ENCODE measurements at places on chromosomes 13 and 19. TPM values are rescaled to one million over a fixed set of nuclear protein-coding genes. Genes with fewer than 3 reads are reported as not detected.

The KIR3DL1 gene
- polyA plus RNA-seq = not detected

DNA sequence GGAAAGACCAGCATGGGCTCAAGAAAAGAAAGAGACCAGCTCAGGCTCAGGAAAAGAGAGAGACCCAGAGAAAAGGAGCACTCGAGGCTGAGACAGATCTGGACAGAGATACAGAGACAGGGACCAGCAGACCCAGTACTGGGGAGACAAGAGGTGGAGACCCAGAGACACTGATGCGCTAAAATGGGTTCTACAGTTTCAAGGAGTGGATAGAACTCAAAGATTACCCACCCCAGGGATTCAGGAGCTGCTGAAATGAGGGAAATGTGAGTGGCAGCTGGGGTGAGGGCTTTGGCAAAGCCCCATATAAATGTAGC lies 609 bp upstream of the ZSCAN18 start:
- no peak for DNase-seq

DNA sequence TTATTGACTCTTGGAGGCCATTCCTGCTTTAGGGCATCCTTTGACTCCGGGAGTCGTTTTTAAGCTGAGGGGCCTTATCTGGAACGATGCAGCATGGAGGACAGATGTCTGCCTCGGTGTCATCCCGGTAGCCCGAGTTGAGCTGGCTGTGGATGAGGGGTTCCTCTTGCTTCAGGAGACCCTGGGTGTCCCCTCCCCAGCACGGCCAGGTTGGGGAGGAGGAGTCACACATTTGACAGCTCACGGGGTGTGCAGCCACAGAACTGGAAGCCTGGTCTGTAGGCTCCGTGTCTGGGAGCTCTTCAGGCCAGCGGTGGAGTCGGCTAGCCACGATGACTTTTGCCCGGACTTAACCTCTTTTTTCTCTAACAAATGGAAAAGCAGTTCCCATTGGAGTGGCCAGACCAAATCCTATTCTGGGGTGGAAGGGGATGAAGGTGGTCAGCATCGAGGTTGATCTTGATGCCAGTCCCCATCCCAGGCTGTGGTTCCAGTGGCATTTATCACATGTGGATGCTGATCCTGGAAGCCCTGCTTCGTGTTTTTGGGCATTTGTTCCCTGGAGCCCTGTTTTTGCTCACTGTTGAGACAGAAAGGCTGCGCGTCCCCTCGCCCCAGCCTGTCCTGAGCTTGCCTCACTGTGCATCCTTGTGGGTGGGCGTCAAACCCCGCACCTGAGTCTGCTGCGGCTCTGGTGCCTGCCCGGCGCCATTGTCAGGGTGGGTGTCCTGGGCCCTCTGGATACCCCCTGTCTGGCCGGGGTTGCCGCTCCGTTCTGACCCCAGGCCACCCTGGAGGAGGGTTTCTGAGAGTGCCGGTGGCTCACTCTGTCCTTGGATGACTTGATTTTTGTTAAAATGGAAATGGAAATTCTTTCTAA lies 12.0 kb downstream of the TFDP1 start:
- no peak for DNase-seq

The TMEM255B gene
- polyA plus RNA-seq = 4.8 TPM

- no peak for DNase-seq
These were observed 74.0 kb downstream of the PDS5B start for GRCh38 chr13:32660227-32660626.

- no peak for DNase-seq
These were observed 30.0 kb upstream of the KCTD15 start for GRCh38 chr19:33766623-33767022.

- DNase-seq = no peak
These were observed 3.5 kb upstream of the ZNF787 start for GRCh38 chr19:56124578-56124977.

- DNase-seq = no peak
These were observed 35.5 kb downstream of the ACTN4 start for GRCh38 chr19:38682872-38683392.

- no peak for DNase-seq
These were observed 29.0 kb downstream of the UTP14C start for GRCh38 chr13:52053460-52053859.

- DNase-seq = no peak
These were observed 1.5 kb downstream of the SIGLEC8 start for GRCh38 chr19:51456541-51457290.

The CKM gene
- polyA plus RNA-seq = 1.7 TPM

GRCh38 chr19:3024870-3025548 lies 4.1 kb downstream of the TLE2 start:
- DNase-seq = no peak

The CEACAM4 gene
- polyA plus RNA-seq = not detected

DNA sequence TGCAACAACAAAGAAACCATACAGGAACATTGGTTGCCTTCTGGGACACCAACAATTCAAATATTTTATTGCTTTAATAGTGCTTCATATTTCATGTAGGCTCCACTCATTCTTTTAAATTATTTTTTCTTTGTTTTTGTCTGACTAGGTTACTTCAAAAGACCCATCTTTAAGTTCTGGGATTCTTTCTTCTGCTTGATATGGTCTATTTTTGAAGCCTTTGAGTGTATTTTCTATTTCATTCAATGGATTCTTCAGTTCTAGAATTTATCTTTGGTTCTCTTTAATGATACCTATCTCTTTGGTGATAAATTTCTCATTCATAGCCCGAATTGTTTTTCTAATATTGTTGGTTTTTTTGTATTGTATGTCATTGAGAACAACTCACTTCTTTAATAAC lies 38.6 kb downstream of the IGFL3 start:
- no peak for DNase-seq

DNA sequence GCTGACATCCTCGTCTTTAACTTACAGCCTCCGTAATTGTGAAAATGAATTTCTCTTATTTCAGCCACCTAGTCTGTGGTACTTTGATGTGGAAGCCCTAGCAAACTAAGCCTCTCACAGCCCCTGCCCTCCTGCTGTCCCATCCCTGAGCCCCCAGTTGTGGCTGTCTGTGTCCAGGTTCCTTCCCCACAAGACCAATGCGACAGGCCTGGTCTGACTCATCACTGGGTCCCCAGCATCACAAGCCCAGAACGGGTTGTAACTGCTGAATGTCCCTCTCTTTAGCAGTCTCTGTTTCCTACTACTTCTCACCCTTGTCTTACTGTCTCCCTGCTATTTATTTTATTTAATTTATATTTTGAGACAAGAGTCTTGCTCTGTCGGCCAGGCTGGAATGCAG lies 5.7 kb downstream of the POU2F2 start:
- DNase-seq = no peak

The ZNF135 gene
- 20.0 TPM for polyA plus RNA-seq

- no peak for DNase-seq
These were observed 180.2 kb upstream of the TSC22D1 start for GRCh38 chr13:44756276-44756810.

DNA sequence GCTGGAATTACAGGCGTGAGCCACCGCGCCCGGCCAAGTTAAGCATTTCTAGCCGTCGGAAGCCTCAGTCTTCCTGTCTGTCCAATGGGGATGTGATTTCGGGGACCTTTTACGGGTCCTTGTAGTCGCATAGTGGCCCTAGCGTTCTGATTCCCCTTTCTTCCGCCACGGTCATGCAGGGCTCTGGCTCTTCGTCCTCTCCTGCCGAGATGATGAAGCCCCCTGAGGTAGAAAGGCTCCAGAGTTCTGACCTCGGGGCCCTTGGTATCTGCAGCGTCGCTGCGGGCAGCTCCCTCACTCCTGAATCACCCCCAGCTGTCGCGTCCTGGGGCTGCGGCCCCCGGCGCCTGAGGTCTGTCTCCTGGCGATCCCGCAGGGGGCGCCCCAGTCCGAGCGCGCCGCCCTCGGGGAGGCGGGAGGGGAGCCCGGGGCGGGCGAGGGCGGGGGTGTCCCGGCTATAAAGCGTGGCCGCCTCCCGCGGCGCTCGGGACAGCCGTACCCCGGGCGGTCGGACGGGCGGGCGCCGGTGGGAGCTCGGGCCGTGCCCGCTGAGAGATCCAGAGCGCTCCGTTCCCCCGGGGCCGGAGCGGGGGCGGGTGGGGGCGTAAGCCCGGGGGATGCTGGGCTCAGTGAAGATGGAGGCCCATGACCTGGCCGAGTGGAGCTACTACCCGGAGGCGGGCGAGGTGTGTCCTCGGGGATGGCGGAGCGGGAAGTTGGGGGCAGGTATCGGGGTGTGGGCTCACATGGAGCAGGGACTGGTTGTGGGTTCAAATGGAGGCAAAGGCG lies at the start of gene FOXA3:
TSS of gene FOXA3 (plus strand) at position 487 of the 789 bp plus-strand sequence. CDS start at position 618, 131 bp downstream.
- no peak for DNase-seq

DNA sequence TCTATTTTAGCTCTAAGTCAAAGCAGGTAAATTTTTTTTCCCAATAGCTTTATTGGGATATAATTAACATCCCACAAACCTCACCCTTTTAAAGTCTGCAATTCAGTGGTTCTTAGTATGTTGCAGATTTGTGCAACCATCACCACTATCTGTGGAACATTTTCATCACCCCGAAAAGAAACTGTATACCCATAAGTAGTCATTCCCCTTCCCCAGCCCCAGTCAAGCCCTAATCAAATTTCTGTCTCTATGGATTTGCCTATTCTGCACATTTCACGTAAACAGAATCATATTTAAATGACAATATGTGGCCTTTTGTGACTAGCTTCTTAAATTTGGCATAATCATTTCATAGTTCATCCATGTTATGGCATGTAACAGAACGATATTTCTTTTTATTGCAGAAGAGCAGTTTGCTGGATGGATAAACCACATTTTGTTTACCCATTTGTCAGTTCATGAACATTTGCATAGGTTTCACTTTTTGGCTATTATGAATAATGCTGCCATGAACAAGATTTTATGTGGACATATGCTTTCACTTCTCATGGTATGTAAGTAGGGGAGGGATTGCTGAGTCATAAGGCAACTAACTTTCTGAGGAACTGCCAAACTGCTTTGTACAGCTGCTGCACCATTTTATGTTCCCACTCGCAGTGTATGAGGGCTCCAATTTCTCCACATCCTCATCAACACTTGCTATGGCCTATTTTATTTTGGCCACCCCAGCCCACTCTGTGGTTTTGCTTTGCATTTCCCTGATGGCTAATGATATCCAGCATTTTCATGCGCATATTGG lies 10.9 kb downstream of the SLC46A3 start:
- no peak for DNase-seq

The S1PR4 gene
- polyA plus RNA-seq = 0.19 TPM

- DNase-seq = no peak
These were observed 25.1 kb downstream of the ATP4B start for GRCh38 chr13:113632706-113633484.

DNA sequence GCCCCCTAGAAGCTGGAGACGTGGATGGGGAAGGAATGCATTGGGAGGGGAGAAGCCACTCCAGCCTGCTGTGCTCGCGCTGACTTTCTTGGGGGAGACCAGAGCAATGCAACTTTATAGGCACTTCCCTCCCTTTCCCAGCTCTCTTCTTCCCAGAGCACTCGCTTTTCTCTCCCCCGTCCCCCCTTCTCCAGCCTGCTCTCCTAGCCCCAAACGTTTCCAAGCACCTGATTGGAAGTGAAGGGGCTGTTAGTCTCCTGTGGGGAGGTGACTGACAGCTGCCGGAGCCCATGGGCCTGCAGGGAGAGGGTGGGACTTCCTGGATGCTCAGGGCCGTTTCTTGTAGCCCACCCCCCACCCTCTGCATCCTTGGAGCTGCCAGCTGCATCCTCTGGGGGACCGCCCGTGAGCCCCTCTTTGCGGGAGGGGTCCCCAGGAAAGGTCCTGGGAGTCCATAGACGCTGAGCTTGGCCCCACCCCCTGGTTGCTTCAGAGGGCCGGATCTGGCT lies 2.5 kb downstream of the HDGFL2 start:
- DNase-seq = peak; percentile 44

GRCh38 chr13:51206584-51206983 lies 15.6 kb upstream of the FAM124A start:
- DNase-seq = no peak

DNA sequence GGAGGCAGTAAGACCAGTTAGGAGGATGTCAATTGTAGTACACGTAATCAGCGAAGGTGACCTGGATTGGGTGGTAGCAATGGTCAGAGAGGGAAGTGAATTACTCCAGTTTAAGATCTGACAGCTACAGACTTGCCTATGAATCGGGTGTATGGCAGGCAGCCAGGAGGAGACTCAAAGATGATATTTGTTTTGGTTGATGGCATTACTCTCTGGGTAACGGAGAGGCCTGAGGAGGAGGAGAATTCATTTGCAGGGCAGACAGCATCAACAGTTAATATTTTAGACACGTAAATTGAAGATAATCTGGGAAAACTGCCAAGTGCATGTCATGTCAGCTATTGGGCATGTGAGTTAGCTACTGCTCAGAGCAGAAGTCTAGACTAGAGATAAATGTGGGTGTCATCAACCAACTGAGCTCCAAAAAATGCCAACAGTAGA lies 109.2 kb downstream of the SGCG start:
- DNase-seq = no peak

- no peak for DNase-seq
These were observed 243.6 kb upstream of the CSNK1A1L start for GRCh38 chr13:37348916-37349643.

DNA sequence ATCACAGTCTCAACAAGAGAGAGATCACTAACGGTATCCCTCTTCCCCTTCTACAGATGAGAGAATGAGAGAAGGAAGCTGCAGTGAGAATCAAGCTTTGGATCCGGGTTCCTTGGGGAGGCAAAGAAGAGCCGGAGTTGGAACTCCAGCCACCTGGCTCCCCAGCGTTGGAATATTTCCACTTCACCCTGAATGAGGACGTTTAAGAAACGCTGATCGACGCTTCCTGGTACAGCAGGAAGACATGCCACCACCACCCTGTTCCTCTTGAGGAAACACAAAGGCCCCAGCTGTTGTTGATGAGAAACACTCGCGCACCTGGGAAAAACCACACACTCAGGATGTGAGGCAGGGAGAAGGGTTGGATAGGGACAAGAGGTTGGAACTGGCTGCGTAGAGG lies 11.3 kb upstream of the CACNG8 start:
- no peak for DNase-seq

DNA sequence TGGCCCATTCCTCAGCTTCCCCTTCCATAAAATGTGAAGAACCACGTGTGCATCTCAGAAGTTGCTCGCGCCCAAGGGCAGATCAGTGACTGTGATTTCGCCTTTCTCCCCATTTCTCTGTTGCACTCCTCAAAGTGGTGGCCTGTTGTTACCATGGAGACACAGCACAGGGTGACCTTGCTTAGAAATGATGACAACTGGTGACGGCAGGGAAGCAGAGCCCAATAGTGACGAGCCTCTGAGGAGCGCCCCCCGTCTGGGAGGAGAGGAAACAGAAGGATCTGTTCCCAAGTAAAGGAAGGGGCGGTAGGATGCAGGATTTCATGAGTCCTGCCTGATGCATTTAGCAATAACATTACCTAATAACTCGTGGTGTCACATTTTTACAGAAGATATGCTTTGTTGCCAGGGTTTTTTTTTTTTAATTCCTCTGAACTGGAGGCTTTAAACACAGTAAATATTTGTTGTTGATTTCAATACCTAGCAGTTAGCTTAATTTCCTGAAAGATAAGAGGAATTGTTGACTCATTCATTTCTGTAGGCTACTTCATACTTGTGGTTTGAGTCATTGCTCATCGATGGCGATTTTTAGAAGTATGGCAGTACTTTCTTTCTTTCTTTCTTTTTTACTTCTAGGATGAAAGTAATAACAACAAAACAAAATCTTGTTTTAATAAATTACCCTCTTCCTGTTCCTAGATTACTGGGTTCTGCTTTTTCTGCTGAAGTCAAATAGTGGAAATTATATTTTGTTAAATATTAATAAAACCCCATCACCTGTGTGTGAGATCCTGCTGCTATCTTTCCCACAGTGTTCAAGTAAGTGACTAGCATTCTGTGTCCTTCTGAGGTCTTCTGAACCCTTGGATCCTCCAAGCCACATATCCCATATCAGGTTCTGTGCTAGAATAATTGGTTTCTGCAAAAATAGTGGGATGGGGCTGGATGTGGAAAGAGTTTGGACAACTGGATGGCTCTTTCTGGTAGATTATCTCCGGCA lies 36.0 kb downstream of the MBNL2 start:
- no peak for DNase-seq

The LGALS14 gene
- not detected for polyA plus RNA-seq

The TMED1 gene
- 60.8 TPM for polyA plus RNA-seq

The IGFLR1 gene
- polyA plus RNA-seq = 2.7 TPM

The ZNF726 gene
- polyA plus RNA-seq = 11.2 TPM

Measured in right renal cortex interstitium (tissue), 3 donors.